Fibroblast of skin of abdomen (primary cell): ENCODE measurements at places on chromosomes 1 and 21.

DNA sequence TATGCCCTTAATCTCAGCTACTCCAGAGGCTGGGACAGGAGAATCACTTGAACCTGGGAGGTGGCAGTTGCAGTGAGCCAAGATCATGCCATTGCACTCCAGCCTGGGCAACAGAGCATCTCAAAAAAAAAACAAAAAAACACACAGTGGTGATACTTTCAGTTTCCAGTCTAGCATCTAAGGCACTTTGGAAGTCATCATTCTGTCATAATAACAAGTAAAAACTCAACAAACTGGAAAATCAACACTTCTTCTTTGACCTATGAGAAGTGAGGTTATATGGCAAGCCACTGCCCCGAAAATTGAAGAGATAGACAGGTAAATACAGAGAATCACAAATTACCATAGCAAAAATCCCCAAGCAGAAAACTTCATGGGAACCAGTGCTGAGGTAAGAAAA is 51.9 kb downstream of the IL12RB2 start:
- no peak for DNase-seq

- no peak for DNase-seq
Observed at GRCh38 chr1:205210756-205211168, 740 bp downstream of the DSTYK start.

GRCh38 chr1:157652859-157653493 is 47.6 kb downstream of the FCRL3 start:
- DNase-seq: no peak

DNA sequence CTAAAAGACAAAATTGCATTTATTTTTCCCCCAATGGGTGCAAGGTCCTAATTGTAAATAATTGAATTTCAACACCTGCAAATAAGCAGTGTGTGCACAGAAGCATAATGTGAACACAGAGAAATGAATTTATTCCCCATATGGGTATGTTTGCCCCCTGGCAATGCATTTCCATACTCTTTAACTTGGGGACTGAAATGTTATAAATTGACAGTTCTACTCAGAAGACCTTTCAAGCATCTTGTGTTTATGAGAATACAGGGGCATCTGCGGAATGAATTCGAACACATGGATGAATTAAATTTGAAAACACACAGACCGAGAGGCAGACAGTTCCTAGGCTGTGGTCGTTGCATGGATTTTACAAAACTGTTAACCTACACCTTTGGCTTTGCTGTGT is 3.5 kb downstream of the PBX1 start:
- no peak for DNase-seq

DNA sequence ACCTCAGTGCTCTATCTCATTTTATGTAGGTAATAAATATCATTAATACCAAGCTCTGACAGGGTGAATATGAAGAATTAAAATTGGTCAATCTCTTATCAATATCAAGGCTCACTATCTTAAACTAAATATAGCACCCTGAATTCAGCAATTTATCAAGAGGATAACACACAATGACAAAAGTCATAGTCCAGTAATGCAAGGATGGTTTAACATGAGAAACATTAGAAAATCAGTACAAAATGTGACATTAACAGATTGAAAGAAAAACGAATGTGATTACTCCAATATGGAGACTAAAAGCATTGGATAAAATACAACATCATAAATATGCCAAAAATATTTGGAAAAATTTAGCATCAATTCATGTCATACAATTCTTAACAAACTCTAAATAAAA is 53.9 kb downstream of the OBSCN start:
- no peak for DNase-seq

DNA sequence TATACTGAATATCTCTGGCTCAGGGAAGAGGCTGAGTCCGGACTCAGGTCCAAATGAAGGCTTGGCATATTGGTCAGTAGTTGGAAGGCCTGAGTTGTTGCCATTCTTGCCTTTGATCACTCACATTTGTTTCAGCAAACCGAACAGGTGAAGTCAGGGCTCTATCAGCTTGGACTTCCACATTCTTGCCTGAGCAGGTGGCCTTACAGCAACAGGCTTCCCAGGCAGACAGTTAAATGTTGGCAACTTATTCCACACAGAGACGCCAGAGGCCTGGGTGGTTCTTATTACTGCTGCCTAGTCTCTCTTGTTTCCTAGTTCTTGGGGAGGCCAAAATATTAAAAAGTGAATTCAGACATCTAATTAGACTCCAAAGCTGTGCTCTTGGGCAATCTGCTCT is 36.6 kb downstream of the XCL2 start:
- no peak for DNase-seq

DNA sequence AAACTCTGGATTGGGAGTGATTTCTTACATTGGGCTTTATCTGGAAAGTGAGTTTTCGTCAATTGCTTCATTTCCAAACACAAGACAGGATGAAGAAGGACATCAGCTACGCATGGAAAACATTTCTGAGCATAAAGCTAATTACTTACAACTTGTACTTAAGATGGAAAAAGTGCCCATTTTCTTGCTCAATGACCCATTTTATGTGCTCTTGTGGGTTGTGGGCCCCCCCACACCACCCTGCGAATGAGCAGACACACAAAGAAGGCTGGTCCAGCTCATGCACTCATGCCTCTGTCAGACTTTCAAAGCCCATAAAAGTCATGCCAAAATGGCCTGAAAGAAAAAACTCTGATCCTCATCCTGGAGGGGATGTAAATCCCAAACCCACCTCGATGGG is 663.0 kb downstream of the AJAP1 start:
- DNase-seq: no peak

GRCh38 chr1:209368864-209369598 is 214.5 kb upstream of the CAMK1G start:
- peak; percentile 98 for DNase-seq

GRCh38 chr1:43565600-43566360 is 35.1 kb downstream of the PTPRF start:
- DNase-seq: peak; percentile 56

- DNase-seq: peak; percentile 48
Observed at GRCh38 chr1:227043755-227044154, 103.7 kb downstream of the COQ8A start.

DNA sequence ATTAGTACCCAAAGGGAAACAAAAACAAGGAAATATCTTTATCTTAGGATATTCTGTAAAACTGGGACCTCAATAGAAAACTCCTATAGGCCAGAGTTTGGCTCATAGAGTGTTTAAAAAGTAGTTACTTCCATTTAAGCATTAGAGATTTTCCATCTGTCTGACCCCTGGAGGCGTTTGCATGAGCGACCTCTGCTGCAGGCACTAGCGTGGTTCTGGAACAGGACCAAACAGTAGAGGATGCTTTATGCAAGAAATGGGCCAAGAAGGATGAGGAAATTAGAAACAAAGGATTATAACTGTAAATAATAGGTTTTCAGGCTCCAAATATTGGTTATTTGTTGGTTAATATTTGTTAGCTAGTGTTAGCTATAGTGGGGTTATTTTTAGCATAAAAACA is 5.7 kb downstream of the ZBTB40 start:
- DNase-seq: no peak

GRCh38 chr1:231663211-231663792 is 36.7 kb downstream of the DISC1 start:
- no peak for DNase-seq

GRCh38 chr21:46190491-46191131 is 6.4 kb upstream of the SPATC1L start:
- DNase-seq: no peak

- DNase-seq: no peak
Observed at GRCh38 chr1:3568815-3569435, 42.4 kb downstream of the MEGF6 start.

DNA sequence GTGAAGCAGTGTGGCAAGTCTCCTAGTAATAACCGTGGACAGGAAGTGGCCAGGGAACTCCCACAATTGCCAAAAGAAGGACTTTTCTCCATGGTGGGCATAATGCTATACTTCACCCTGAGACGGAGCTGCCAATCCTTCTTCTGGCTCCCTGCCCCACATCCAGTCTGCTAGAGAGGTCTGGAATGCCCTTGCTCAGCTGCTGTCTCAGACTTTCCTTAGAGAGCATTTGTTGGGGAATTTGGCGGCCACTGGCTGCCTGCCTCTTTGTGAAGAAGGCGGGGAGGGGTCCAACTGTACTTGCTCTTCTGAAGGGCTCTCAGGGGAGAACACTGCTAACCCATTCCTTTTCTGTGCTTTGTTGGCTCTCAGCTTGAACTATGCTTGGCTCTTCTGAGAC is 123.7 kb upstream of the EDN2 start:
- peak; percentile 88 for DNase-seq

- DNase-seq: no peak
Observed at GRCh38 chr1:3988431-3988830, 88.4 kb upstream of the C1orf174 start.

- DNase-seq: no peak
Observed at GRCh38 chr1:155051342-155051776, 243 bp downstream of the ADAM15 start.

- peak; percentile 60 for DNase-seq
Observed at GRCh38 chr1:116504308-116505156, 66.3 kb downstream of the CD58 start.

- no peak for DNase-seq
Observed at GRCh38 chr1:200491103-200491502, 81.3 kb upstream of the ZNF281 start.

DNA sequence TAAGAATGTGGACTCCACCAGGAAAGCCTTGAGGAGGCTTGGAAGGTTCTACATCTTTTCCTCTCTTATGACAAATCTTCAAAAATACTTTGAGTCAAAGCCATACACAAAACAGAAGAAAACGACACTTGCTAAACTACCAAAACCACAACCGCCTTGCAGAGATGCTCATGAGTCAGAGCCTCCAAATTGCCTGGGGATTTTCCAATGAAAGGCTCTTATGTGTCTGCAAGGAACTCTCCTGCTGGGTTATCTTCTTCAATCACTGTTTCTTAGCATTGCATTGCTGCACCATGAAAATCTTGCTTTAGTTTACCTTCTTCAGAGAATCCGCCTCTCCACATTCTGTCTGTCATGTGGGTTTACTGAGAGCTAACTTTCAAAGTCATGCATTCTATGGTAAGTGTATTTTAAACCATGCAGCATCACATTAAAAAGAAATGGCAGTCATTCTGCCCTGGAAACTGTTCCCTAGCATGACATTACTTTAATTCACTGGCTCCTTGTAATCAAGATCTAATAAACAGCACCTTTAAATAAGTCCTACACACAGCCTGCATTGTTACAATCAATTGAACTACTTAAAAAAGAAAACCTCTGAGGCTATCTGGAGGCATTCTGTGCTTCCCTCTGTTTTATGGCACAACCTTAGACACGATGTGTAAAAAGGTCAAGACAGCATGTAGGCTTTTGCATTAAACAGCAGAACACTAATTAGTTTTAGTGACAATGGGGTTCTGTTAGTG is 210.0 kb upstream of the FOXD3 start:
- peak; percentile 77 for DNase-seq

GRCh38 chr1:172928412-172928811 is 122.3 kb downstream of the TNFSF18 start:
- peak; percentile 75 for DNase-seq

- no peak for DNase-seq
Observed at GRCh38 chr1:89332461-89332860, 31.4 kb upstream of the GBP6 start.

DNA sequence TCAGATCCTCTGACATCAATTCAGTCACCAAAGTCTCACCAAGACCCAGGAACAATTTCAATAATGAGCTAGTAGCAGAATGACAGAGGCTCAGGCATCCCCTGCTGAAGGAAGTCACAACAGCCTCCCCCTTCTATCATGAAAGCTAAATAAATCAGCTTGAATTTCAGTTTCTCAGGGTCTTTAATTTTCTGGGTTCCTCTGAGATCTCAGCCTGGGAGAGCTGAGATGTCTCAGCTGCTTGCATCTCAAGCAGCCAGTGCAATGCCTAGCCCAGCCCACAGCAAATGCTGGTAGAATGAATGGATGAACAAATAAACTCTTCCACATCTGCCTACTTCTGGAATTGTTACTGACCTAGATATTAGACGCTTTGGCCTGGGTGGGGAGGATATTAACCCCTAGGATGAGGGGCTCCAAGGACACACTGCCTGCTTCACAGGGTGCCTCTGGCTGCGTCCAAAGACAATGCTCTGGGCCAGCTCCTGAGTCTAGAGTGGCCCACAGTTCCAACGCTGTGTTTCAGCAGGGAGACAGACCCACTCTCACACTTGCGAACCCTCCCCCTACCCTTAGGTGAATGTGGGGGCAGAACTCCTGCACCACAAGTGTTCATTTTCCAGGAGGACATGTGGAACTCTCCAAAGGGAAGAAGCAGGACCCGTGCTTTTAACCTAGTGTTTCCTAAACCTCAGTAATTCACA is 11.2 kb upstream of the LORICRIN start:
- DNase-seq: no peak

DNA sequence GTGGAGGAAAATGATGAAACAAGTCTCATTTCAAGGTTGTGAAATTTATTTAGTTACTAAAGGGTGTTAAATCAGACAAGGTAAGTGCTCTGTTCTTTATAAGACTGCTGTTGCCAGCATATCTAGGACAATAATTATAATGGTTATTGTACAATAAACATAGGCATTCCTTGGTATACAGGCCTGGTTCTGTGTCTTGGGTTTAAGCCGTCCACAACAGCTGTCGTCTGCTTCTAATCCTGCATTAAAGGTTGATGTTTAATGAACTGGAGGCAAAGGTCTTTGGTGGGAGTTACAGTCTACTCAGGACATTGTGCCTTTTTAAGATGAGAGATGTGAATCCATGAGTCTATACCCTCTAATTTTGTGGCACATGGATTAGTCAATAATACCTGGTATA is 23.4 kb upstream of the FMO4 start:
- DNase-seq: no peak

DNA sequence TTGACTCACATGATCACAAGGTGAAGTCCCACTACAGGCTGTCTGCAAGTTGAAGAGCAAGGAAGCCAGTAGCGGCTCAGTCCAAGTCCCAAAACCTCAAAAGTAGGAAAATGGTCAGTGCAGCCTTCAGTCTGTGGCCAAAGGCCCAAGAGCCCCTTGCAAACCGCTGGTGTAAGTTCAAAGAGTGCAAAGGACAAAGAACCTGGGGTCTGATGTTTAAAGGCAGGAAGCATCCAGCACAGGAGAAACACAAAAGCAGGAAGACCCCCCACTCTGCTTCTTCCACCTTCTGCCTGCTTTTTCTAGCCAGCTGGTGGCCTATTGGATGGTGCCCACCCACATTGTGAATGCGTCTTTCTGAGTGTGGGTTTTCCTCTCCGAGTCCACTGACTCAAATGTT is 2222.6 kb downstream of the MRPL39 start:
- DNase-seq: no peak

DNA sequence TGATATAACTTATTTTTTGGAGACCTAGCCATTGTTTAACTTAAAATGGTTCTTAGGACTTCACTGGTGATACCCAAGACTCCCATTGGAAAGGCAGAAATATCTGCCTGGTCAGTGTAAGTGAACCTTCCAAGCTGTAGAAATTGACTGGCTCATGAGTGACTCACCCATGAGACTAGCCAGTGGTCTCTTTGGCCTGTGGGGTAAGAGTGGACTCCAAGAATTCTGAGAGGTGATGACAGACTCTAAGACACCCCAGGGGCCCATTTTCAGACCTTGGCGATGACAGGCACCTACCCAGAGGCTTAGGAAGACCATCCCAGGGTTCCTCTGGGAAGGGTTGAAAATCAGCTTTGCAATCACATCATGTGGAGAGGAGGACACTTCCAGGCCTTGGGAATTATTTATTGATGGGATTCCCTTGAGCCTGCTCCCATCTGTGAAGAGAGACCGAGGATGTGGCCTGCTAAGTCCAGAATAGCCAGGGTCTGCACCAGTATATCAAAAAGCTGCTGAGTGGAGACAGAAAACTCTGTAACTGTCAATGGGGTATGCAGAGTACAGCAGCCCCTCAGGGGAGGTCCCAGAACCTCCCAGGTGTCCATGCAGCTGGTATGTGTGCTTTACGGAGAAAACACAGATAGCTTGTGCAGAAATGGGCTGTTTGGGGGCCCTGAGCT is 78.9 kb downstream of the KAZN start:
- peak; percentile 5 for DNase-seq
